CD14-positive monocyte (primary cell): ENCODE measurements at places on chromosomes 2 and 18.

DNA sequence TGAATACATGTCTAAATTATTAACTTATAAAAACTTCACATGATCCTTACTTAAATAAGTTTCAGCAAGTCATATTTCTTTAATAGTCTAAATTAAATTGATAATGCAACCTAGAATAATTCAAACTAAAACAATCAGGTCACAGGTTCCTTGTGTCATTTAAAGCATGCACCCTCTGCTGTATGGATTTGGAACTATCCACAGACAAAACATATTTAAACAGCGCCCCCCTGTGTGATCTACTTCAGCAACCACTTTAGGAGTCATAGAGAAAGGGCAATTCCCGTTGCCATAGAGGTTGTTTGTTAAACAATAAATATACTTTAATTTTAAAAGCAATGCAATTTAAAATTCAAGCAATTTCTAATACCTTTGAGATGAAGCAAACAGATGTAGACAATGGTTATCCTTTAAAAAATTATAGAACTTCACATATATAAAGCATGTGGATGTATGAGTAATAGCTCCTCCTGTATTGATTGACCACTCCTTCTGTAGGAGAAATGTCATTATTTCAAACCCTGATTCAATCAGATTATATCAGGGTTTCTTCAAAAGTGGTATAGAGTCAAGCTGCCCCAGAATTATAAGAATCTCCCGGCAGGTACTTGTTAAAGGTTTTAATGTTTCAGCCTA is 21.2 kb downstream of the GRB14 start:
- DNase-seq, result no peak

DNA sequence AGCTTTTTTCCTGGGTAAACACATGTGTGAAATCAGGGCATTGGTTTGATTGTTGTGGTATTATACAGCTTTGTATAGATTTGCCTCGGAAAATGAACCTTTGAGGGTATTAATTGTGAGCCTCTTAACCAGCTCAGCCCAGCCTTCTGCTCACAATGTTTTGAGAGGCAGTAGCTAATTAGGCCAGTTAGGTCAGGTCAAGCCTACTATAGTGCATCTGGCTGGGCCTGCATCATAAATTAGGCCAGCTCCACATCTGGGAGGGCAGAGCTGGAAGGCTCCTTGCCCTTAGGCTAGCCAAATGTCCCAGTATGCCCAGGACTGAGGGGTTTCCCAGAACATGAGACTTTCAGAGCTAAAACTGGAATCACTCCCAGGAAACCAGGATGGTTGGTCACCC is 43.0 kb downstream of the LRATD1 start:
- DNase-seq, result no peak

DNA sequence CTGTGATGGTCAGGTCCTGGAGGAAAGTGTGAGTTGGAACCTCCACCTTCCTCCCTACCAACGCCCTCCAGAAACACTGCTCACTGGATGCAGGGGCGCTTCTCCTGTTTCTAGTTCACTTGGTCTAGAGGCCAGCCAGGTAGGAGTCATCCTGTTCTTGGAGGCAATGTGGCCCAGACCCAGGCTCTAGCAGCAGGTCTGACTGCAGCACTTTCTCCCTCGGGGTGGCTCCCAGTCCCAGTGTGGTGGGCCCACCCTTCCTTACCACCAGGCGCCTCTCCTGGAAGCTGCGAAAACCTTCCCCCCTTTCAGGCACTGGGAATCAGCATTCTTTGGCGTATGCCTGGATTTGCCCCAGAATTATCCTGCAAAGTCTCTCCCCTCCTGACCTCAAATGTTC is 292.8 kb downstream of the SOX11 start:
- DNase-seq, result no peak

DNA sequence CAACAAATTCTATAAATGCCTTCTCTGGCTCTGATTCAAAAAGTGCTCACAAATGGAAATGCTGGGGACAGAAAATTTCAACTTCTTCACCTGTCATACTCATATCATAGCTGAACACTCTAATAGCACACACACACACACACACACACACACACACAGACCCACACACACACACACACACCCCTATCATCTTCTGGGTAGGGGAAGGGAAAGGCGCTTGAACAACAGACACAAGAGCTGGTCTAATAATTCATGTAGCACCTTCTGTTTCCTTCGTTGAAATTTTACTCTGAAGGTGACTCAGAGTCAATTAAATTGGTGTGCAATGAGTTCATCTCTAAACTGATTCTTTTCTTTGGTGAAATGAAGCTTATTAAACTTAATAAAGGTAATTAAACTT is 32.9 kb downstream of the CD28 start:
- no peak for DNase-seq

DNA sequence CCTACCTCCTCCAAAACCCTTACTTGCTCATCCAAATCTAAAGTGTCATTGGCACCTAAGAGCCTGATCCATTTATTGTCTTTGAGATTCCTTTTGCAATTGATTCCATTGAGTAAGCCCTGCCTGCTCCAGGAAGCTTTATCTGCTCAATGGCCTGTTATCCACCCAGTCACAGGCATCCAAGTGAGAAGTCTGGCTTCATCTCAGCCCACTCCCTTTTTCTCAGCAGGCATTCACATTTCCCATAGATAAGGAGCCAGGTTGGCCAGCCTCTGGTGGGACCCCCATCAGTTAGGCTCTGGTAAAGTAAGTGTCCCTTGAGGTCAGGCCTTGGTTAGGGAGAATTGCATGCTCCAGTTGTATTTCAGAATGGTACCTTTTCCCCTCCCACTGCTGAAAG is 396.2 kb upstream of the ST6GAL2 start:
- DNase-seq, result no peak

GRCh38 chr2:134352844-134353243 is 99.0 kb downstream of the MGAT5 start:
- no peak for DNase-seq

GRCh38 chr2:10566018-10566417 is 117.9 kb upstream of the ODC1 start:
- no peak for DNase-seq

GRCh38 chr2:186205254-186205911 is 280.7 kb upstream of the ZC3H15 start:
- DNase-seq, result no peak
